ENCODE measurements at places on chromosomes 1 and 21.

DNA sequence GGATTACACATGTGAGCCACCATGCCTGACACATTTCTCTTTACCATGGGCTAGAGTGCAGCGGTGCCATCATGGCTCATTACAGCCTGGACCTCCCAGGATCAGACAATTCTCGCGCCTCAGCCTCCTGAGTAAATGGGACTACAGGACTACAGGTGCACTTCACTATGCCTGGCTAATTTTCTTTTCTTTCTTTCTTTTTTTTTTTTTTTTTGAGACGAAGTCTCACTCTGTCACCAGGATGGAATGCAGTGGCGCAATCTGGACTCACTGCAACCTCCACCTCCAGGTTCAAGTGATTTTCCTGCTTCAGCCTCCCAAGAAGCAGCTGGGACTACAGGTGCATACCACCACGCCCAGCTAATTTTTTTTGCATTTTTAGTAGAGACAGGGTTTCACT, 14.8 kb upstream of the KIF1B start:
- DNase-seq = no peak

DNA sequence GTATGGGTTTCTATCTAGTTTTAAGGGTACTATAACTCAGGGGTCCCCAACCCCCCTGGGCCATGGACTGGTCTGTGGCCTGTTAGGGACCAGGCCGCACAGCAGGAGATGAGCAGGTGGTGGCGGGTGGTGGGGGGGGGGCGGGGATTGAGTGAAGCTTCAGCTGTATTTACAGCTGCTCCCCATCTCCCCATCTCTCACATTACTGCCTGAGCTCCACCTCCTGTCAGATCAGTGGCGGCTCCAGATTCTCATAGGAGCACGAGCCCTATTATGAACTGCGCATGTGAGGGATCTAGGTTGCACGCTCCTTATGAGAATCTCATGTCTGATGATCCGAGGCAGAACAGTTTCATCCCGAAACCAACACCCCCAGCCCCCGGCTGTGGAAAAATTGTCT, 95.1 kb upstream of the SLC45A1 start:
- no peak for DNase-seq

- no peak for DNase-seq
These were observed 35.9 kb downstream of the CHD5 start for GRCh38 chr1:6144175-6144574.

DNA sequence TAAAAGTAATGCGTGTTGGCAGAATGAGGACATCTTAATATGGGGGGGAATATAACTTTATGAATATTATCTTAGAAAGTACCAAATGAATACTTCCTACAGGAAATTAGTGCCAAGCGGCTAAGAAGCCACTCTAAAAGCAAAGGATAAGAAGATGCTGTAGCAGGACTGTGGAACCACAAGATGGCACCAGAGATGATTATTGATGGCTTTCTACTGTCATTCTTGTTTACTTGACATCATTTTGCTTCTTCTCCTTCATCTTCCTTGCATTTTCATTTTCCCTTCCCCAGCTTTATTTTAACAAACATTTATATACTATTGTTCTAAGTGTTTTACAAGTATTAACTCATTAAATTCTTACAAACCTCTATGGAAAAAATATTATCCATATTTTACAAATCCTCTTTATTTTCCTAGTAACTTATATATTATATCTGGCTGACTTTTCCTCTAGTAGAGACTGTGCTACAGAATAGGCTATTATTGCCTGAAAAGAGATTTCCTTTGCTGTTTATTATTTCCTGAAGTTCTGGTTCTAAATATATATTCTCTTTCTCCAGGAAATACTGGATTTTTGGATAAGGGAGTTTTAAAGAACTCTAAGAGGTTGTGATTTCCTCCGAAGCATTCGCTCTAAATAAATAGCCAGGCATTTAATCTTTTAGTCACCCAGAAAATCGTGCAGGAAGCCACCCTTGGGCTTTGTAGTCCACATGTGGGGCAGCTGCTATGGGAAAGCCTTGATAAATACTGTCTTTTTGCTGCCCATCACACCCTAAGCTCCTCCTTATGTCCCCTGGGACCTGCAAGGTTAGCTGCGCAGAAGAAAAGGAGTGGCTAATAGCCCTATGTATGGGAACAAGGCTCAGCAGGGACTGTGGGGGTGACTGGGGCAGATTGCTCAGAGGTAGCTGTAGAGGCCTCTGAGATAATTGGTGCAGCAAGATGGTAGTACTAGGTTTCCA, 69.8 kb downstream of the TPR start:
- DNase-seq = no peak

DNA sequence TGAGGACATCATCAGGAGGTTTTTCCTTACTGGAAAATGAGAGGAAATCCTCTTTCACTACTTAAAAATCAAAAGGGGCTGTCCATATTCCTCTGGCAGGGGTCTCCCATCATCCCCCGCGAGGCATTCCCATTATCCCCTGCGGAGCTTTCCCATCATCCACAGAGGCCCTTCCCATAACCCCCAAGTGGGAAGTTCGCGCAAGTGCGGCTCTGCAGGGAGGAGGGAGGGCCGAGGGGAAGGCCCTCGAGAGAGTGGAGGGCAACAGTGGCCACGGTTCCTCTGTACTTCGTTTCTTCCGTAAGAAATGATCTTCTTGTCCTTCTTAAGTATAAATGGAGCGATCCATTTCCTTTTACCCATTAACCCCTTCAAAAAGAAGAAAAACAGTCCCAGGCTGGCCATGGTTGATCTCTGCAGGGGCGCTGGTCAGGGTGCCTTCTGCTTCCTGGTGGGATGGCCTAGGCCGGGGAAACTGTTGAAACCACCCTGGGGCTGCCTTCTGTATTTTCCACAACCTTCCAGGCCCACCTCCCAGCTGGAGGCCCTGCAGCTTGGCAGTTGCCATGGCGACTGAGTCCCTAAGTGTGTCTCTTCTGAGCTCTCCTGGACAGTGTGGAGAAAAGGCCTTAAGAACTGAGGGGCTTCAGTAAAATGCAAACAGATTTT, 3.6 kb upstream of the RSPH1 start:
- no peak for DNase-seq

GRCh38 chr1:228082918-228083870, 686 bp downstream of the ARF1 start:
- DNase-seq = peak; percentile 76
